ENCODE measurements at places on chromosomes 4 and X.

DNA sequence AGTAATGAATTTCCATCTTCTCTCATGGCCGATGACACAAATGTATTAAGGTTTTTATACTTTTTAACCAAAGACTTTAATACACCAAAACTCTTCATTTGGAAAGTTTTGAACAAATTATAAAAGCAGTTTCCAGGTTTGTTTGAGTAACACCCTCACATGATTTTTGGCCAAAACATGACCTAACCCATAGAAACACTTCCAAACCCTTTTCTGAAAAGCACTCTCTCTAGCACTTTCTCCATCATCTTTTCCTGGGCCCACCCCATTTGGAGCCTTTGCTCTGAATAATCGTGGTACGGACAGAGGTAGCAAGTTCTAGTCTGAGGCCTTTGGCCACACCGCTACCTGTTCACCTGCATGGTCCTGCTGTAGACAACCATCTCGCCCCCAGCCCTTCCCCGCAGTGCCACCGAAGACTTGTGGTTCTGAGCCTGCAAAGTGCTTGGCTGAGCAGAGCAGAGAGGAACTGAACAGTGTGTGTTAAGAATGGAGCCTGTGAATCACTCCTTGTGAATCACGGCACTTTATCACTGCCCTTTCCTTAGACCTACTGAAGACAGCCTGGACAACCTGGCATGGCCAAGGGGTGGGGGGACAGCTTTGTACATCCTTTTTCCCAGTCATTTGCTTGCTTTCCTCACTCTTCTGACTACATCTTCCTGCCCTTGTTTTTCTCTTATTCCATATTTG lies 181.8 kb downstream of the PTTG2 start:
- no peak for DNase-seq

GRCh38 chrX:133380711-133381619 lies 34.3 kb downstream of the GPC4 start:
- DNase-seq: no peak

GRCh38 chr4:48642421-48643374 lies 137.4 kb downstream of the FRYL start:
- no peak for DNase-seq

- no peak for DNase-seq
Observed at GRCh38 chr4:122692641-122693520, 39.6 kb upstream of the BBS12 start.

DNA sequence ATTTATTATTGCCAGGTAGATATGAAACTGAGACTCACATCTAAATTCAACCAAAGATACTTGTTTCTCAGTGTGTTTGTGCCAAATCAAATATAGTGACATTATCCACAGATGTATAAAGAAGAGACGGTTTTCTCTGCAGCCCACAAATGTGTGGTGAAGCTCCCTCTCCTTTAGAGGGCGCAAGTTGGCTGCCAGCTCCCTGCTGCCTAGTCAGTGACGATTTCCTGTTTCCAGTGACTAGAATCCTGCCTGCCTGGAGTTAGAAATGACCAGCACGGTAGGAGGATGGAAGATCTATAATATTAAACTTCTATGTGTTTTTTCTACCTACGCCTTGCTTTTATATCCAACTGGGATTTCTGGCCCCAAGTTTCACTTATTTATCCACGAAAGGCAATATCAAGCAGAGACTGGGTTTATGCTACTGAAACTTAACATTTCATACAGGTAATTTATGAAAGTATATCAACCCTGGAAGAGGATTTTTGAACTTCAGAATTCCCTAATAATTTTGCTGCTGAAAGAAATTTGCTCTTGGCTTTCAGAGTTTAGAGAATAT lies 1793.7 kb upstream of the TENM3 start:
- peak; percentile 26 for DNase-seq

GRCh38 chrX:132442691-132443090 lies 46.1 kb downstream of the MBNL3 start:
- no peak for DNase-seq

GRCh38 chr4:45062935-45063545 lies 336.7 kb upstream of the GNPDA2 start:
- no peak for DNase-seq

- no peak for DNase-seq
Observed at GRCh38 chrX:153565996-153566580, 32.9 kb downstream of the CCNQ start.

- DNase-seq: no peak
Observed at GRCh38 chr4:243426-243825, 61.8 kb downstream of the ZNF732 start.

DNA sequence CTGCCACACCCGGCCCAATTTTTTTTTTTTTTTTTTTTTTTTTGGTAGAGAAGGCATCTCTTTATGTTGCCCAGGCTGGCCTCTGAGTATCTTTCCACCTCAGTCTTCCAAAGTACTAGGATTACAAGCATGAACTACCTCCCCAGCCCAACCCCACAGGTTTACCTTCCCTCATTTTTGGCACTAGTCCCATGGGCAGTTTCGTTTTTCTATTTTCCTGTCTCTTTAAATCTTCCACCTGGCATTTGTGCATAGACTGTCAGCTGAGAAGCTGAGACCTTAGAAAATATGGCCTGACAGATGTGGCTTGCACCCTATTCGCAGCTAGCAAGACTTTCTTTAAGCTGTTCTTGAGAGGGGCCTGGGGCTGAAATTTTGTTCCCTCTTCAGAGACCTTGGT lies 27.9 kb downstream of the TNIP2 start:
- DNase-seq: no peak

- DNase-seq: no peak
Observed at GRCh38 chr4:23539969-23540569, 349.8 kb downstream of the PPARGC1A start.

DNA sequence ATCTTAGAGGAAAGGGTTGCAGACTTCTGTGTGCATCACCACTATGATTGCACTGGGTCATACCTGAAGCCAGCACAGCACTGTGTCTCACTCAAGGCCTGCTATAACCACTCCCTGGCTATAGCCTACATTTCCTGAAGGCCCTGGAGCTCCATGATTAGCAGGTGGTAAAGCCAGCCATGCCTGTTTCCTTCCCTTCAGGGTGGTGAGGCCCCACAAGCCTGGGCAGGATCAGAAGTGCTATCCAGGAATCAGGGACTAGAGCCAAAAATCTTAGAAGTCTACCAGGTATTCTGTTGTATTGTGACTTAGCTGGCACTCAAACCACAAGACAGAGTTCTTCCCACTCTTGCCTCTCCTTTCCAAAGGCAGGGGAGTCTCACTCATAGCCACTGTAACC lies 734.6 kb downstream of the GLUD2 start:
- DNase-seq: no peak

DNA sequence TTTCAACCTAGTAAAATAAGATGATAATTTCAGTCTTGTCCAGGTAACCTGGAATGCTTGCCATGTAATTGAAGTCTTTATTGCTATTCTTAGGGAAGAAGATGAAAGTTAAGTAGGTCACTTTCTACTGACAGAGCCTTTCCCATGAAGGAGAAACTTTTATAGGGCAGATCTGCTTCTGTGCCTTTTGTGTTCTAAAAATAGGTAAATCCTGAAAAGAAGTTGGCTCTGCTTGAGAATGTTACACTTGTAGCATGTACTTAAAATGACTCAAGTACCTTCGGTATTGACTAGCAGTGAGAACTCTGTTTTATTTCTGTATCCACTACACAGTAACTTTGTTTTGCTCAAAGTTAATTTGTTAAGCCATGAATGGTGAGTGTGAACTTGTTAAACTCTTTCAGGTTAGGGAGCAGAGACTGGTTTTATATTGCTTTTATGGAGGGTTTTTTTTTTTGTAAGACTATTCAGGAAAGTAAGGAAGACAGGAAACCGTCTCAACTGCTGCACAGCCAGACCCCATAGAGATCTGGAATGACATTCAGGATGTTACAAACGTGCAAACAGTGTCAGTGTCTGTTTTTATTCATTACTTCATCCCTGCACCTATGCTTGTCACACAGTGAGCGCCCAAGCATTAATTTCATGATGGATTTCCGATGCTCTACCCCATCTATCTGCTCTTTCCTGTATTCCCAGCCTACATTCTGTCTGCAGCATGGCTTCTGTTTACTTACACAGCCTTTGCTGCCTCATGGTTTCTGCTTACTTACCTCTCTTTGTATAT lies 53.0 kb downstream of the SEPTIN11 start:
- DNase-seq: no peak

DNA sequence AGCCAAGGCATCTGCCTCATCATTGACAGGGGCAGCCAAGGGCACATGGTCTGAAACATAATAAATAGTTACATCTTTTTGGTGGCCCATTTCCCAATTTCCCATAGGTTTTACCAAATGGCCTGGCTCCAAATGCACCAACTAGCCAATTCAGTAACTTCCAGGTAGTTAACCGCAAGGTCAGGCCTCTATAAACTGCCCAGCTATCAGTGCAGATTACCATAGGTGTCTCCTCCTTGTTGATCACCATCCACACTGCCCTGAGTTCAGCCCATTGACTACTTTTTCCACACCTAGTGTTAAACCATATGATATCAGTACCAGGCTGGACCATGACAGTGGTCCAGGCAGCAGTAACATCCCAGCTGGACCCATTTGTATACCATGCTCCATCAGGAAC lies 1145.1 kb upstream of the POU3F4 start:
- DNase-seq: no peak

- no peak for DNase-seq
Observed at GRCh38 chr4:71380788-71381187, 42.0 kb downstream of the SLC4A4 start.

GRCh38 chr4:25229804-25230203 lies 4.0 kb upstream of the PI4K2B start:
- no peak for DNase-seq

DNA sequence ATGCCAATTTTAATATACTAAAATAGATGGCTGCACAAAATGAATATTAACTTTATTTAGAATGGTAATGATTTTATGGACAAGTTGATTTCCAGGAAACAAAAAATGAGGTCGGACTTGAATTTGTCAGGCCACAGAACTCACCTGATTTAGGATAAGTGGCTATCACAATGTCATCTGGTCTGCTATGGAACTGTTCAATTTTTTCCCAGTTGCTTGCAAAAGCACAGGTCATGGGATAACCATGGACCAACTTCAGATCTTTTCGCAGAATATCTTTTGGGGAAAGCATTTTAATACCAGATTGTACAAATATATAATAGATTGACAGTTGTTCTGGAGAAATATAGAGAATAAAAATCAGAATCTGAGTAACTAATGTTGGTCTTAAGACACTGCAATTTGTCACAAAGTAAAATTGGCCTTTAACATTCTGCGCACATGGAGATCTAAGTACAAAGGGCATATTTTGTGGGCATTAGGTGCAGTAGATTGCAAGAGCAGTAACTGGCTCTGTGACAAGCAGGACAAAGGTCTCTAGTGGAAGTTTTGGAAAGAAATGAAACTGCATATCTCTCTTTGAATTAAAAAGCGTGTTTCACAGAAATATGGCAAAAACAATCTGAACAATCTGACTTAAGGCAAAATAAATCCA lies 5.4 kb downstream of the SULT1B1 start:
- no peak for DNase-seq

- no peak for DNase-seq
Observed at GRCh38 chr4:22391551-22391950, 124.3 kb downstream of the ADGRA3 start.

- DNase-seq: no peak
Observed at GRCh38 chrX:135009057-135009610, 13.2 kb downstream of the RTL8B start.

DNA sequence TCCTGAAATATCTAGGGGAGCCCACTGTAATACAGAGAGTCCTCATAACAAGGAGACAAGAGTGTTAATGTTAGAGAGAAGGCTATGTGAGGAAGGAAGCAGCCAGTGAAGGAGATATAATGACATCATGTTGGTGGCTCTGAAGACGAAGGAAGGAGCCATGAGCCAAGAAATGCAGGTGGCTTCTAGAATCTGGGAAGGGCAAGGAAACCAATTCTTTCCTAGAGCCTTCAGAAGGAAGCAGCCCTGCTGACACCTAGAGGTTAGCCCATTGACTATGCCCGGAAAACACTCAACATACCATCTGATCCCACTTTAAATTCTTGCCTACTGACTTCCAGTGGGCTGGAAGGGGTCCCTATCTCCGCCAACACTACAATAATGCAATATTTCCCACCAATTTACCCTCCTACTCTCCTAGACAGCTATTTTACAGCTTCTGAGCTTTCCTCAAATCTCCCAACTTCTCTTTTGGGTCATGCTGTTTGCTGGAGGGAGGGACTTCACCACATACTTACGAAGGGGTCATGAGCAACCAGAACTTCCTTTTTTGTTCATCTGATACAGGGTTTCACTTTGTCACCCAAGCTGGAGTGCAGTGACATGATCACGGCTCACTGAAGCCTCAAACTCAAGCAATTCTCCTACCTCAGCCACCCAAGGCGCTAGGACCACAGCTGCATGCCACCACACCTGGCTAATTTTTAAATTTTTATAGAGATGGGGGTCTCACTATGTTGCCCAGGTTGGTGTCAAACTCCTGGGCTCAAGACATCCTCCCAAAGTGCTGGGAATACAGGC lies 25.2 kb upstream of the G3BP2 start:
- DNase-seq: peak; percentile 54
